ENCODE measurements at places on chromosomes 4 and X. TPM values are rescaled to one million over a fixed set of nuclear protein-coding genes. Genes with fewer than 3 reads are reported as not detected.

MAGEC1 gene
- not detected for total RNA-seq

MECP2 gene
- 26.7 TPM for total RNA-seq

SFRP2 gene
- total RNA-seq: 86.1 TPM

APELA gene
- 10.9 TPM for total RNA-seq

RHOXF2 gene
- total RNA-seq: not detected

IL2 gene
- total RNA-seq: not detected

PRSS12 gene
- 1.9 TPM for total RNA-seq

IL21 gene
- total RNA-seq: not detected

BEX2 gene
- 45.4 TPM for total RNA-seq

GABRQ gene
- 1.5 TPM for total RNA-seq

SPATA4 gene
- total RNA-seq: 0.09 TPM
